Calu3 (cell line): ENCODE measurements at places on chromosomes 16 and 17. TPM values are rescaled to one million over a fixed set of nuclear protein-coding genes. Genes with fewer than 3 reads are reported as not detected.

- no peak for DNase-seq
Observed at GRCh38 chr16:64534180-64534780, 587.6 kb downstream of the CDH11 start.

DNA sequence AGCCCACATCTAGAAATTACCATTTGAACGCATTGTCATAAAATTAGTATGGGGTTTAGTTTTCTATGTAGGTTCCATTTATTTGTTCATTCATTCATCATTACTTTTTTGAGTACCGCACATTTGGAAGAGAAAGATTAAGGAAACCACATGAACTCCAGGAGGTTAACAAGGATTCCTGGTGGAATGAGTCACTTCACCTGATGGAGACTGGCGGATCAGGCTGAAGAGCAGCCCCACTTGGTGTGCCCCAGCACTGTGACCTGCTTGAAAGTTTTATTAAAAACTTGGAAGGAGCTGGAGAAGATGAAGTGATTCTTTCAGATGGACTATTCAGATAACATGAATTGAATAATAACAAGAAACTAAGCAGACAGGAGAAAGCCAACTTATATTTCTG is 293.6 kb upstream of the CDH11 start:
- no peak for DNase-seq

DNA sequence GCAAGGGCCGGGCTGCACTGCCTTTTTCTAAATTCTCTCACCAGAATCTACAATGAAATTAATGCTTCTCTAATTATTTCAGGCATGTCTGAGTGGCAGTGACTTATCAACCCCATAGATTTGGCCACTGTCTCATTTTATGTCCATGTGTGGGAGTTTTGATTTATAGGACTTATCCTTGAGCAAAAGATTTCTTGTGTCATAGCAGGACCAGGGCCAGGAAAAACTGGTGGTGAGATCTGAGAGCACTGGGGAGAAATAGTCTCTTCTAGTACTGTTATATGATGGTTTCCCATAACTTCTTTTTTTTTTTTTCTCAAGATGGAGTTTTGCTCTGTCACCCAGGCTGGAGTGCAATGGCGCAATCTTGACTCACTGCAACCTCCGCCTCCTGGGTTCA is 1.5 kb upstream of the KRT23 start:
- no peak for DNase-seq

- DNase-seq, result no peak
Observed at GRCh38 chr17:18997650-18998196, 6.8 kb downstream of the FAM83G start.

DNA sequence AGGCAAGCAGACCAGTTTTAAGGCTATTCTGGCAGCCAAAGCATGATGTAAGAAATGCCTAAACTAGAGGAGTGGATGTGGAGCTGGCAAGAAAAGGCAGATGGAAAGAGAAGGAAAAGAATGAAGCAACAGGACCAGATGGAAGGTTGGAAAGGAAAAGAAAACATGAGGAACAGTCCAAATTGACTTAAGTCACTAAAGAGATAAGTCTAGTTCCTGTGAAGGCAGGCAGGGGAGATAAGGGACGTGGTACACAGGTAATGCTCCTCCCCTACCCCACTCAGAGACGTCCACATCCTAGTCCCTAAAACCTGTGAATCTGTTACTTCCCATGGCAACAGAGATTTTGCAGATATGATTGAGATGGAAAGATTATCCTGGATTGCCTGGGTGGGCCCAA is 43.5 kb downstream of the TEX2 start:
- no peak for DNase-seq

DNA sequence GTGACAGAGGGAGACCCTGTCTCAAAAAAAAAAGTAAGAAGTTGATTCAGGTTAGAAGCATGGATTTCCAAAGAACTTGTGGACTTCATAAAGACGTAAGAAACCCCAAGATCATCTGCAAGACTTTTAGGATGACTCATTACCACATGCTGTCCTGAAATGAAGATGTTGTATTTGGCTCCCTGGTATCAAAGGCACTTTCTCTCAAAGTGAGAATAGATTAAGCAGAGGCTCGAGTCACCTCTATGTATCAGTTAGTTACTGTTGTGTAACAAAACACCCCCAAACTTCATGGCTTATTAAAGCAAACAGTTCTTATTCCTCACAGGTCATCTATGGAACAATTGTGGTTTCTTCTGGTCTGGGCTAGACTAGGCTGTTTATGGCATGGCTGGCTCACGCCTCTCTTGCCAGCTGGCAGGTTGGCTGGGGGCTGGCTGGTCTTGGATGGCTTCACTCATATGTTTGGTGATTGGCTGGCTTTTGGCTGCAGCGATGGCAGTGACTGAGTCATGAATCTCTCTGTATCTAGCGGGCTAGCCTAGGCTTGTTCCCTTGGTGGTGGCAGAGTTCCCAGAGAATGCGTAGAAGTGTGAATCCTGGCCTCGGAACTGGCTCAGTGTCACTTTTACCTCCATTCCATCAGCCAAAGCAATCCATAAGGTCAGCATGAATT is 60.4 kb upstream of the MSI2 start:
- DNase-seq, result no peak

GRCh38 chr17:27466743-27467375 is 10.6 kb downstream of the KSR1 start:
- no peak for DNase-seq

DNA sequence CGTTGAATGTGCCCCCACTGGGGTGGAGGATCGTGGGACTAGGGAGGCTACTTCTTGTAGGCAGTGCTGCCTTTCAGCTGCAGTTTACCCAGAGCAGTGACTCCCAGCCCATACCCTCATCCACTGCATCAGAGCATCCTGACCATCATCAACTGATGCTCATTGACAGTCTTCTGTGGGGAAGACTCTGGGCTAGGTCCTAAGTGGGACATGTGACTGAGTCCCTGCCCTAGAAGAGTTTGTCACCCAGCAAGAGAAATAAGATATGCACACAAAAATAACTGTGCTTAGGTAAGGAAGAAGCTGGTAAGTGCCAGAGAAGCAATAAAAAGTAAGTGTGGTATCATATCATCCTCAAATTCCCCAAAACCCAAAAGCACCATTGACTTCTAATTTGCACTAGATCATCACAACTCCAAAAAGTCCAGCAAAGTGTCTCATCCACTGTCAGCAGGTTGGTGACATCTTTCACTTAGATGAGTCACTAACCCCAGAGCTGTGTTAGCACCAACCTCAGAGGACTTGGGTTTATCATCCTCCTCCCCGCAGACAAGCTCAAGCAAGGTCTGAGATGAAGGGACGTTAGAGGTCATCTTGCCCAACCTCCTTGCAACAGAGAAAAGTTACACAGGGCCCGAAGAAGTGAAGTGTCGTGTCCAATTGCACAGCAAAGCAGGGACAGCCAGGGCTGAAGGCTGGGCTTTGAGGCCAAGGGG is 99.0 kb downstream of the CCDC182 start:
- DNase-seq, result no peak

- no peak for DNase-seq
Observed at GRCh38 chr16:48680881-48681280, 70.9 kb upstream of the N4BP1 start.

GRCh38 chr17:41962111-41962510 is 4.5 kb upstream of the CNP start:
- no peak for DNase-seq

GRCh38 chr16:19213885-19214284 is 45.8 kb downstream of the SYT17 start:
- no peak for DNase-seq

GRCh38 chr16:50285406-50286003 is 19.2 kb downstream of the ADCY7 start:
- no peak for DNase-seq

DNA sequence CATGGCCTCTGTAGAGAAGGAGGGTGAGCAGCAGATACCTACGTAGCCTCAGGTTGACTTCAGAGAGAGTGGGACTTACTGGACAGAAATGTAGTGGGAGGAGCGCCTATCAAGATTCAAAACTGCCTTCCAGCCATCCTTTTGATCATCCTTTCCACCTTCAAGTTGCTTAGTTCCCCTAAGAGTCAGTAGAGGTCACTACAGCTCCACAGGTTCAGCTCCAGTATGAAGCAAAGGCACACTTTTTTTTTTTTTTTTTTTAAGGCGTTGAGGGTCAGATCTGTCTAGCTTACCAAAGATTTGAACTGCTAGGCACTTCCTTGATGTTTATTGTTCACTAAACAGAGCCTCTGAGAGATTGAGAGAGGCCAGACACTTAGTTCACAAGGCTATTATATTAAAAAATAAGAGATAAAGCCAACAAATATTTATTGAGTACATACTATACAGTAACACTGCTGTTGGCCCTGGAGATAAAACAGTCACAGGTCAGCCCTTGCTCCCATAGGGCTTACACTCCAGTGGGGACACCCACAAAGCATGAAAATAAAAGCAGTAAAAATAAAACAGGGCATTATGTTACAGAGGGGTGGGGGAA is 3.1 kb downstream of the RNF227 start:
- peak; percentile 9 for DNase-seq

DNA sequence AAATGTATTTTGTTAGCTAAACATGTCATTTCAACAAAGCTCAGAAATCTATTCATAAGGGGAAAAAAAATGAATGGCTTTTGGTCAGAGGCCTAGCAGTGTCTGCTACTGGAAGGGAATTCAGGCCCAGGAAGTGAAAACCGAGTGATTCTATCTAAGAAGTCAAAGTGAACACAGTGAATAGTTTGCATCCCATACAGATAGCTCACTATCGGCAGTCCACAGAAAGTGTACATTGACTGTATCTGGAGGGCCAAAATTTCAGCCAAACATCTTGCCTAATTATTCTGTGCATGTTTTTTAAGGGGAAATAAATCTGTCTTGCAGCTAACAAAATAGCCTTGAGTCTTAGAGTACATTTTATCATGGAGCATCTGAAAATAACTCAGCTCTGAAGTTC is 214.4 kb upstream of the CACNG5 start:
- no peak for DNase-seq

Gene SLC12A3
- total RNA-seq, result not detected in 2 replicates

Gene TRPV2
- total RNA-seq, result 0.87 and 1.0 TPM in 2 replicates

Gene PNMT
- total RNA-seq, result 1.3 and 3.2 TPM in 2 replicates
